Stimulated activated CD4-positive, alpha-beta T cell treated with anti-CD3 and anti-CD28 coated beads, Interleukin-12 subunit alpha, Interleukin-12 subunit beta, amount 100 ng/mL, for 4 hours (primary cell): ENCODE measurements at places on chromosomes 7 and 10.

GRCh38 chr10:70899096-70899495 lies 10.7 kb upstream of the PCBD1 start:
- no peak for DNase-seq

DNA sequence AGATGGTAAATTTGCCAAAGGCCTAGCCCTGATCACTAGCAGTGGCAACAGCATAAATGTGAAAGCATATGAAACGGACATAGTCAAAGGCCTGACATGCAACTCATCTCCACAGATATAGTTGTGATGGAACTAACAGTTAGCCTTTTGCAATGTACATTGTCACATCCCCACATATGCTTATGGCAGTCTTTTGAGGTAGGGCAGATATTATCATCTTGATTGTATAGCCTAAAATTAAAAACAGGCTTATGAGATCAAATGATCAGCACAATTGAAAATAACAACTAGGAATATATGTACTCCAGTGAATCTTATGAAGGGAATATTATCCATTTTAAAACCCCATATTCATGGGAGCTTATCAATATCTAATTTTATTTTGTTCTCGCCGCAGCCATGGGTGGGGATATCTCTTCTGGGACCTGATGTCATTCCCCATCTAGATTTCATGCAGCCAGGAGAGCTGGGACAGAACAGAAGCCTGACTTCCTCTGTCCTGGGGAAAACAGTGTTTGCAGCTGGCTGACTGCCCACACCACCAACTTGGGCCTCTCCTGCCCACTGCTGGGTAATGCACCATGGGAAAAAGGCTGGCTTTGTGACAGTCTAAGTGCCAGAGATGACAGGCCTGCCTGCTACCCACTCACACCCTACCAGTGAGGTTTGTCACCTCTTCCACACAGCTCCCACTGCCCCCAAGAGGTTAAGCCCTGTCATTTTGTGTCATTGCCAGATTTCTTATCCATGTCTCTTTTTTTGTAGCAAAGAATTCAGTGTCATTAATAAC lies 180.2 kb upstream of the FZD1 start:
- no peak for DNase-seq

GRCh38 chr10:121325490-121326231 lies 272.6 kb downstream of the FGFR2 start:
- DNase-seq = no peak

DNA sequence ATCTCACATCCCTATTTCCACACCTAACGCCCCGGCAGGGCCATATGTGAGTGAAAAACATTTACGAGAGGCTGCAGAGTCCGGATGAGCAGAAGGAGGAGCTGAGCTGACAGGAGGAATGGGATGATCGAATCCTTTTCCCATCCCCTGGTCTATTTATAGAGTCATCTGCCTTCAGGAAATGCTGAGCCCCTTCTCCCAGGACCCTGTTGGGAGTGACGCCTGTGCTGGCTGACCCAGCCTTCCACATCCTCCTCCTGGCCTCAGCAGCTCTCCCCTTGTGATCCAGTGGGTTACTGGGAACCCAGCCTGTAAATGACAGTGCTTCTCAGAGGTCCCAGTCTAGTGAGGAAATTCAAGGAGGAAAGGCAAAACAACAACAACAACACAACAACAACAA lies 16.6 kb downstream of the DENND2A start:
- no peak for DNase-seq

DNA sequence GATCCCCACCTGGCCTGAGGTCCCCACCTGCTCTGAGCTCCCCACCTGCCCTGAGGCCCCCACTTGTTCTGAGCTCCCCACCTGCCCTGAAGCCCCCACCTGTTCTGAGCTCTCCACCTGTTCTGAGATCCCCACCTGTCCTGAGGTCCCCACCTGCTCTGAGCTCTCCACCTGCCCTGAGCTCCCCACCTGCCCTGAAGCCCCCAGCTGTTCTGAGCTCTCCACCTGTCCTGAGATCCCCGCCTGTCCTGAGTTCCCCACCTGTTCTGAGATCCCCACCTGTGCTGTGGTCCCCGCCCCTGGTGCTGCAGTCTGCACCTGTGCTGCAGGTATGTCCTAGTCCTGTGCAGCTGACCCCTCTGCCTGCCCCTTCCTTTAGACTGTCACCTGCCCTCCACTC lies 561.6 kb downstream of the TCERG1L start:
- no peak for DNase-seq

DNA sequence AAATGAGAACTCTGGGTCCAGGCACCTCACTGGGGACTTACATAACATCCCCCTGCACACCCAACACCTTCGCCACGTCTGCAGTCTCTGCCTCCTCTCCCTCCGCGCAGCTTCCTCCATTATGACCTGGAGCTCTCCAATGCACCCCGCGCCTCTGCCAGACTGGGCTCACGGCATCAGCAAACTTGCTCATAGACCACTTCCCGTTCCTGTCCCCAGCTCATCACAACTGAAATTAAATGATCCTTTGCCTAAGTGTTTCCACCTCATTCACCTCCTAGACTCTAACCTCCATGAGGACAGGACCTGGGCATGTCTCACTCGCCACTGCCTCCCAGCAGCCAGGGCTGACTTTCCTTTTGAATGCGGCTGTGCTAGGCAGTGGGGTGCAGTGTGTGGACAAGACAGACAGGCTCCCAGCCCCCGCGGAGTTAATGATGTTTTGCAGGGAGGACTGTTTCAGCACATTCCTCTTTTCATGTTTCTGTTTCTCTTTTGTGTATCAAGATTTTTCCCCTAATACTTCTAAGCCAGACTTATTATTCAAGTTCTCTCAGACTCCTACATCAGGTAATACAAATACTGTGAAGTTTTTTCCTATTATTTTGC lies 18.8 kb downstream of the CHST15 start:
- no peak for DNase-seq

DNA sequence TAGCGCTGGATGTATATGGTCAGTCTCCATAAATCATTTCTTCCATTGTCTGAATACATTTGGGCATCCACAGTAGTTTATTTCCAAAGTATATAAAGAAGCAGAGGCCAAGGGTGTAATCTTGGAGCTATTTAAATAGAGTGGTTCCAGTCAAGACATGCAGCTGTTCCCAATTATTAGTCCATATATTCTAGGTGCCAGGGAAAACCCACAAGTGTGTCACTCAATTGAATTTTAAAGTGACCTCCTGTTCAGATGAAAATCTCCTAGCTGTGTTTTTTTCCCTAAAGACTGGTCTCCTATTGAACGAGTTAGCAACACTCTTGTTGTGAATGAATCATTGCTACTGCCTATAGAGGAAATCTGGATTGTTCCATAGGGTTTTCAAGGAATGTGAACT lies 260.2 kb upstream of the BMPER start:
- no peak for DNase-seq

GRCh38 chr7:1120791-1121190 lies 32.9 kb downstream of the GPER1 start:
- no peak for DNase-seq

GRCh38 chr10:127736915-127737562 lies at the start of gene FOXI2:
Gene FOXI2 (plus strand): TSS chr10:127737185. CDS start chr10:127737274, 89 bp downstream.
- DNase-seq = no peak

- DNase-seq = peak; percentile 54
Measured at GRCh38 chr7:156612930-156613329, 27.6 kb upstream of the RNF32 start.

DNA sequence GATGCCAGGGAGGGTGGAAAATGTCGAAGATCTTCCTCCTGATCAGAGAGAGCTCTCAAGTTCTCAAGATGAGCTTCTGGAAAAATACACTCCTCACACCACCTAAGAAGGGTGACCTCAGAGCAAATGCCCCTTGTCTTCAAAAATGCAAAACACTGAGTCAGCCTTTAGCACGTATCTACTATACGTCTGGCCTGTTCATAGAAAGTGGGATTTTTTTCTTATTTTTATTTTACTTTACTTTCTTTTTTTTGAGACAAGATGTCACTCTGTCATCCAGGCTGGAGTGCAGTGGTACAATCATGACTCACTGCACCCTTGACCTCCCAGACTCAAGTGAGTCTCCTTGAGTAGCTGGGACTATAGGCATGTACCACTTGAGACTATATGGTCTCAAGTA lies 57.1 kb downstream of the AFAP1L2 start:
- no peak for DNase-seq

- no peak for DNase-seq
Measured at GRCh38 chr10:102675666-102676533, 31.6 kb downstream of the TRIM8 start.
